ENCODE measurements at places on chromosomes 2 and 18. TPM values are rescaled to one million over a fixed set of nuclear protein-coding genes. Genes with fewer than 3 reads are reported as not detected.

SCYGR3 gene
- total RNA-seq = not detected

IFIH1 gene
- 9.3 TPM for total RNA-seq

SPC25 gene
- total RNA-seq = 7.6 TPM

POTEC gene
- not detected for total RNA-seq

KIF3C gene
- total RNA-seq = 17.5 TPM

Data from placental pericyte (primary cell).